ENCODE measurements at places on chromosomes 13 and 19.

DNA sequence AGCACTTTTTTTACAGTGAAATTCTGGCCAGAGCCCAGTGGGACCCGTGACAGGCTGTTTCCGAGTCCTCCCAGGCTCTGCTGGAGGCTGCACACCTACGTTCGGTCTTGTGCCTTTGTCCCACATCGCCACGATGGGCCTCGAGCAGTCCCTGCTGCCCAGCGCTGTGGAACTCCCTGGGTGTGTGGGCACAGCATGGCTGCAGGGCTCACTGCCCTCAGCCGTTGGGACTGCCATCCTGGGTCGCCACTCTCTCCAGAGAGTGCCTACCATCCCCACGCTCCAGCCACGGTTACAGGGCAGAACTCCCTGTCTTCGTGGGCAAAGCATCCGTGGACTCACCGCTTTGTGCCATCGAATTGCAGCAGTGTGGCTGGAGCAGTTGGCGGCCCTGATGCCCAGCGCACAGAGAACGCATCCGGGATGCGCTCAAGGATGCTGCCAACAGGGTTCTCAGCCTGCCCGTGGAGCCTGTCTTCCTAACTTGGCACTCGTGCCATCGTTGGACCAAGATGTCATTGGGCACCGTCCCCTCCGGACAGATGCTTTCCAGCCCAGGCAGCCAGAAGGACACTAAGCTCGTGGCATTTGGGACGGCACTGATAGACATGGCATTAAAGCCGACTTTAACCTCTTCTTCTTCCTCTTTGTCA is 85.0 kb upstream of the ARHGEF7 start:
- DNase-seq, result no peak

- no peak for DNase-seq
Observed at GRCh38 chr19:33282036-33282671, 20.2 kb downstream of the CEBPA start.

DNA sequence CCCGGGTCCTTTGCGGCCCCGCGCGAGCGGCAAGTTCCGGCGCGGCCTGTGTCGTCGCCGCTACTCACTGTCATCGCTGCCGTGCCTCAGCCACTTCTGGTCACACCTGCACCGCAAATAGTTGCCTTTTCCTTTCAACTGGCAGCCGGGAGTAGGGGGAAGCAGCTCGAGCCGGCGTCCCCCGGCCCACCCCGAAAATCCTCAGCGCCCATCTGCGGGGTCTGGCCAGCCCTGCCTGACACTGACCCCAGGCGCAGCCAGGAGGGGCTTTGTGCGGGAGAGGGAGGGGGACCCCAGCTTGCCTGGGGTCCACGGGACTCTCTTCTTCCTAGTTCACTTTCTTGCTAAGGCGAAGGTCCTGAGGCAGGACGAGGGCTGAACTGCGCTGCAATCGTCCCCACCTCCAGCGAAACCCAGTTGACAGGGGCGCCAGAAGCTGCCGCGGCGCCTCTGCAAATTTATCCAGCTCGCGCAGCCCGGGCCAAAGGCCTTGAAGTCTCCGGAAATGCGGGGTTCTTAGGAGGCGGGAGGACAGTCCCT is 1.7 kb downstream of the PDX1 start:
- DNase-seq, result no peak

DNA sequence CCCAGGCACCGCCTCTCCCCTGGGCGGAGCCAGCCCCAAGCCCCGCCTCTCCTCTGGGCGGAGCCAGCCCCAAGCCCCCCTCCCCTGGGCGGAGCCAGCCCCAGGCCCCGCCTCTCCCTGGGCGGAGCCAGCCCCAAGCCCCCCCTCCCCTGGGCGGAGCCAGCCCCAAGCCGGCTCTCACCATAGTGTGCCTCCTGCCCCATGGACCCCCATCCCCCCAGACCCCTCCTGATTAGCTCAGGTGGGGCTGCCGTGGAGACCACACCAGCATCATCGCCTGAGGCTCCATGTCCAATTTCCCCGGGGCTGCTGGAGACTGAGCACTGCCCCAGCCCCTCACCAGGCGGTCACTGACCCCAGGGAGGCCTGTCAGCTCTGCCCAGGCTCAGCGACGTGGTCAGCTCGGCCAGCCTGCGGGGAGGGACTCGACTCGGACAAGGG is 4.2 kb upstream of the MADCAM1 start:
- no peak for DNase-seq

DNA sequence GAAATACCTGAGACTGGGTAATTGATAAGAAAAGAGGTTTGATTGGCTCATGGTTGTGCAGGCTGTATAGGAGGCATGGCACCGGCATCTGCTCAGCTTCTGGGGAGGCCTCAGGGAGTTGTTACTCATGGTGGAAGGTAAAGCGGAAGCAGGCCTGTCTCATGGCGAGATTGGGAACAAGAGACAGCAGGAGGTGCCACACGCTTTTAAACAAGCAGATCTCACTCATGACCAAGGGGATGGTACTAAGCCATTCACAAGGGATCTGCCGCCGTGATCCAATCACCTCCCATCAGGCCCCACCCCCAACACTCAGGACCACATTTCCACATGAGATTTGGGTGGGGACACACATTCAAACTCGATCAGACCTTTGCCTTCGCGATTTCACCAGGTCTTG is 86.2 kb downstream of the ANKRD10 start:
- DNase-seq, result no peak

DNA sequence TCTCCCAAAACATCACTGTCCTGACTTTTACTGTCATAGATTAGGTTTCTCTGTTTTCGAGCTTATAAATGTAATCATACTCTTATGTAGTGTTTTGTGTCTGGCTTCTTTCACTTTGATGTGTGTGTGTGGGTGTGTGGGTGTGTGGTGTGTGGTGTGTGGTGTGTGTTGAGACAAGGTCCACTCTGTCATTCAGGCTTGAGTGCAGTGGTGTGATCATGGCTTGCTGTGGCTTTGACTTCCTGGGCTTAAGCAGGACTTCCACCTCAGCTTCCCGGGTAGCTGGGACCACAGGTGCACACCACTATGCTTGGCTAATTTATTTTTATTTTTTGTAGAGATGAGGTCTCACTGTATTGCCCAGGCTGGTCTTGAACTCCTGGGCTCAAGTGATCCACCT is 59.6 kb downstream of the PDS5B start:
- no peak for DNase-seq

GRCh38 chr13:57636816-57637215 is 5.3 kb downstream of the PCDH17 start:
- no peak for DNase-seq

GRCh38 chr19:51250786-51251467 is at the start of gene SIGLECL1:
TSS of gene SIGLECL1 (plus strand) at chr19:51251080. CDS start at chr19:51264073, 12,993 bp downstream.
- DNase-seq, result no peak

DNA sequence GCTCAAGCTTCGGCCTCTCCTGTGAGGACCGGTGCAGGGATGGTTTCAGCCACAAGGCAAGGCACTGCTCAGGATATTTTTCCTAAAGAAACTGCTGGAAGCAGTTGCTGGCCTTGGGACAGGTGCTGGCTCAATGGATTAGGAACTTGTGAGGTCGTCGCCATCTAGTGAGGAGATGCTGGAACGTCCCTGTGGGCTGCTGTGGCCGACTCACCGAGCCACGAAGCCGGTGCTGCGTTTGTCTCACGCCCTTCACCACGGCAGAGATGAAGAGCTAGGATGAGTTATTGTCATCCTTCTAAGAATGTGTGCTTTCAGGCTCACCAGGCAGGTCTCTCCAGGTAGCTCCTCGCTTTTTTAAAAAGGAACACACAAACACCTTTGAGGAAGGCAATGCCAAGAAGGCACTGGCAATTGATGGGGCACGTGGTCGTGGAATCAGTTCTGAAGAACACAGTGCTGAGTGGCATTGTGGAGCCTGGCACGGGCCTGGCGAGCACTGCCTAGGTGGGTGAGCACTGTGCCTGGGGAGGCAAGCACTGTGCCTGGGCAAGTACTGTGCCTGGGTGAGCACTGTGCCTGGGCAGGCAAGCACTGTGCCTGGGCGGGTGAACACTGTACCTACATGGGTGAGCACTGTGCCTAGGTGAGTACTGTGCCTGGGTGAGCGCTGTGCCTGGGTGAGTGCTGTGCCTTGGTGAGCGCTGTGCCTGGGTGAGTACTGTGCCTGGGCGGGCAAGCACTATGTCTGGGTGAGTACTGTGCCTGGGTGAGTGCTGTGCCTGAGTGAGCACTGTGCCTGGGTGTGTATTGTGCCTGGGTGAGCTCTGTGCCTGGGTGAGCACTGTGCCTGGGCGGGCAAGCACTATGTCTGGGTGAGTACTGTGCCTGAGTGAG is 140.4 kb downstream of the TEX29 start:
- no peak for DNase-seq

DNA sequence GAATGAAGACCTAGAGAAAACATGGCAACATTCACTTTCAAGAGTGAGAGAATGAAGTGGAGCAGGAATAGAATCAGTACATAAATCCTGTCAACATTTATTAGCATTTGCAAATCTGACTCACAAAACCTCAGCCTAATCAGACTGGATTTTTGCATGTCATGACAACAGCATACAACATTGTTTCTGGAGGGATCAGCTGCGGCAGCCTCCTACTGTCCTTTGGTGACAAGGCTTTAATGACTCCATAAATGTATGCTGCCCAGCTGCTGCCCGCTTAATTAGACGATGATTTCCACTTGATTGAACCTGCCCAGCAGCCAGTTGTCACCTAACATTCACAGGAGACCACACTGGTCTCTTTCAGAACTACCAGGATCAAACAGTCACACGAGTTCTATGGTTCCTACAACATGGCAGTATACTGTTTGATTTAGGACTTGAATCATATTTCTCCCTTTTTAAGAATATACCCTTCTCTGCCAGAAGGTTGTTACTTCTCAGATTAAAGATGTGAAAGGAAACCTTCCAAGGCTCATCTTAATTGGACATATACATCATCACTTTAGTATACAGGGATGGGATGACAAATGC is 9.3 kb downstream of the EBPL start:
- no peak for DNase-seq
